Foreskin keratinocyte (primary cell): ENCODE measurements at places on chromosomes 13 and 19. TPM values are rescaled to one million over a fixed set of nuclear protein-coding genes. Genes with fewer than 3 reads are reported as not detected.

Gene AMER2
- total RNA-seq: not detected in 2 replicates

Gene JUND
- total RNA-seq: 35.0 and 36.9 TPM in 2 replicates

Gene NKPD1
- total RNA-seq: 0.04 and 0.07 TPM in 2 replicates

Gene ZNF677
- total RNA-seq: 8.7 and 11.3 TPM in 2 replicates

Gene FOSB
- total RNA-seq: 1.7 and 2.7 TPM in 2 replicates

Gene LPAR6
- total RNA-seq: 4.7 and 6.3 TPM in 2 replicates

Gene KIR2DL1
- not detected in 2 replicates for total RNA-seq

Gene INSL3
- total RNA-seq: 0.14 and 0.51 TPM in 2 replicates
